ENCODE measurements at places on chromosomes 13 and 19.

DNA sequence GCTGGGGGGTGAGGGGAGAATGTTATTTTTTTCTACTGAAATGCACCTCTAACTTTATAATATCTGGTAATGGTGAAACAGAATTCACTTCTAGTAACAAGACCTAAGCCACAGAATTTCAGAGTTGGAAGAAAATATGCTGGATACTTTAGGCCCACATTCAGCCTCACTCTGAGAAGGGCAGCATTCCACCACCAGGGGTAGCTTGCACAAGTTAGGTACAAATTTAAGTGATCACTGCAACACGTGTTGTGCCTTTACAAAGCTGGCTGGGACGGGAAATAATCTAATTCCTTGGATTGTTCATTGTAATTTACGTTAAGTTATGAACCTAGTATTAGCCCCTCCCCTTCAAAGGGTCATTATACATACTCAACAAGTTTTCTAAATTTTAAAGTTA, 192.3 kb downstream of the RGCC start:
- DNase-seq: no peak

DNA sequence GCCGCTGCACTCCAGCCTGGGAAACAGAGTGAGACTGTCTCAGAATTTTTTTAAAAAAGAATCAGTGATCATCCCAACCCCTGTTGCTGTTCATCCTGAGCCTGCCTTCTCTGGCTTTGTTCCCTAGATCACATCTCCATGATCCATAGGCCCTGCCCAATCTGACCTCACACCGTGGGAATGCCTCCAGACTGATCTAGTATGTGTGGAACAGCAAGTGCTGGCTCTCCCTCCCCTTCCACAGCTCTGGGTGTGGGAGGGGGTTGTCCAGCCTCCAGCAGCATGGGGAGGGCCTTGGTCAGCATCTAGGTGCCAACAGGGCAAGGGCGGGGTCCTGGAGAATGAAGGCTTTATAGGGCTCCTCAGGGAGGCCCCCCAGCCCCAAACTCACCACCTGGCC, at the start of gene KLK2:
KLK2 (plus strand) TSS at position 384 of the 400 bp plus-strand sequence. CDS start 35 bp downstream, outside the sequence.
- no peak for DNase-seq

GRCh38 chr19:28444362-28444761, 768.6 kb downstream of the UQCRFS1 start:
- no peak for DNase-seq

GRCh38 chr19:31459430-31459829, 110.2 kb upstream of the TSHZ3 start:
- no peak for DNase-seq

- DNase-seq: no peak
Measured at GRCh38 chr13:47126432-47126831, 229.6 kb upstream of the HTR2A start.
